ENCODE measurements at places on chromosomes 7 and 10.

DNA sequence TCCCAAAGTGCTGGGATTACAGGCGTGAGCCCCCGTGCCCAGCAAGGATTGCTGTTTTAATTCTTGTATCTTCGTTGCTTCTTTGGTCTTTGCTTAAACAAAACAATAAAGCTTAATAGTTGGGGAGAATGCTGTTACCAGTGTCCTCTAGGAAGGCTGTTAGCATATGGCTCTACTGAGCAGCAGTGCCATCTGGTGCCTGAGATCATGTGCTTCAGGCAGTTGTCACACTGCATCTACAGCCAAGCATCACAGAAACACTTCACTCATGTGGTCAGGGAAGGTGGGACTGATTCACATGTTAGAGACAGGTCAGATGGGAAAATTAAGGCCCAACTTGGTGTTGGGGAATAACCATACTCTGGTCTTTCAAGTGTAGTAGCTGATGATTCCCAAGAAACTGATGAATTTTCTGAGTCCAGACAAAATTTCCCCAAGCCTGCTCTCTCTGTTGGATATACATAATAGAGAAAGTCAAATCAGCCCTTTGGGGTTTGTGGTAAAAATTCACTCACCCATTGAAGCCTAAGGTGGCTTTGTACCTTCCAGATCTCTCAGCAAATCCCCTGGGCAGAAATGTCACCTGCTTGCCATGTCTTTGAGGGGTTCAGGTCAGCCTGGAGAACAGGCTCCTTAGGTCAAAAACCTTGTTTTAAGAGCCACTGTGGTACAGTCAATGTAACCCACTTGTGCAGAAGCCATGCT is 28.4 kb downstream of the UBE2D4 start:
- DNase-seq, result no peak

DNA sequence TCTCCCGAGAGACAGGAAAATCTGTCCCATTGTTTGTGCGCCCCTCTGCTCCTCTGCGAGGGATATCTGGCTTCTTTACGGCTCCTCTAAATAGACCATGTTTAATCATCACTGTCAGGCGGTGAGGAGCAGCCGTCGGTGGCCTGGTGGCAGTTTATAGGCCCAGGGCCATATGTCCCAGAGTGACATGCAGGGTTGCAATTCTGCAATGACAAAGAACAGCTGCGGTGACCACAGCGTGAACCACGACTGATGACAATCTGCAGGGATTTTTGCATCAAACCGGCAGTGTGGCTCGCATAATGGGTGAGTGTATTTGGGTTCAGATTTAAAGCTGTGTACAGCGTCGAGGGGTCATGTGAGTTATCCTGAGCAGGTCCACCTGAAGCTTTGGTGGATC is 41.5 kb downstream of the GATA3 start:
- DNase-seq, result peak; percentile 55

DNA sequence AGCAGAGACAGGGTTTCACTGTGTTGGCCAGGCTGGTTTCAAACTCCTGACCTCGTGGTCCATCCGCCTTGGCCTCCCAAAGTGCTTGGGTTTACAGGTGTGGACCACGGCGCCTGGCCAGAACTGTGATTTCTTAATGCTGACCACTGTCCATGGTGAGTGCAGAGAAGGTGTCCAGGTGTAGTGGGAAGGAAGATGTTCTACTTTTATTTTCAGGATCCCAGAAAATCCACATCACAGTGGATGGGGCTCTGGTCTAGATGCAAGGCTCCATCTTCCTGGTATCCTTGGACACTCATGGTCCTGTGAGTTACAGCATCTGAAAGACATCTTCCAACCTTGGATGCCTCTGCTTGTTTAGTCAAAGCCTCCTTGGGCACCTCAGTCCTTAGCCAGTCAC is 92.7 kb downstream of the CCDC3 start:
- no peak for DNase-seq

GRCh38 chr10:102615361-102615760 is 28.9 kb upstream of the TRIM8 start:
- peak; percentile 60 for DNase-seq

DNA sequence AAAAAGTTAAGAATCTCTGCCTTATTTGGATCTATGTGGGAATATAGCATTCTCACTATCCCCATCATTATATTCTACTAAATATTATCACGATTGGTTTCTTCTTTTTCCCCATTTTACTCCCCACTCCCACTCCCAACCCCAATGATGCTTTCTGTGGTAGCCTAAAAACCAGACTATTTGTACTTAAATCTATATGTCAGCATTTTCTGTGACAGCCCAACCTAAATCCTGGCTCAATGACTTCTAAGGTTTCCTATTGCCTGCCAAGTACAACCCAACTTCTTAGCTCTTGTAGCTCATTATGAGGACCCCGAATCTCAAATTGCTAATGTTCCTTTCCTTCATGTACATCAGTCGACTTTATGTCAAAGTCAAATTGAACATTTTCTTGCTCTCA is 598.6 kb downstream of the XPNPEP1 start:
- DNase-seq, result no peak

- no peak for DNase-seq
Measured at GRCh38 chr7:26959290-26959689, 94.9 kb upstream of the SKAP2 start.

GRCh38 chr10:43964486-43964885 is 315.8 kb upstream of the ZNF32 start:
- DNase-seq, result no peak

GRCh38 chr7:13988065-13988464 is 1.4 kb downstream of the ETV1 start:
- DNase-seq, result no peak

DNA sequence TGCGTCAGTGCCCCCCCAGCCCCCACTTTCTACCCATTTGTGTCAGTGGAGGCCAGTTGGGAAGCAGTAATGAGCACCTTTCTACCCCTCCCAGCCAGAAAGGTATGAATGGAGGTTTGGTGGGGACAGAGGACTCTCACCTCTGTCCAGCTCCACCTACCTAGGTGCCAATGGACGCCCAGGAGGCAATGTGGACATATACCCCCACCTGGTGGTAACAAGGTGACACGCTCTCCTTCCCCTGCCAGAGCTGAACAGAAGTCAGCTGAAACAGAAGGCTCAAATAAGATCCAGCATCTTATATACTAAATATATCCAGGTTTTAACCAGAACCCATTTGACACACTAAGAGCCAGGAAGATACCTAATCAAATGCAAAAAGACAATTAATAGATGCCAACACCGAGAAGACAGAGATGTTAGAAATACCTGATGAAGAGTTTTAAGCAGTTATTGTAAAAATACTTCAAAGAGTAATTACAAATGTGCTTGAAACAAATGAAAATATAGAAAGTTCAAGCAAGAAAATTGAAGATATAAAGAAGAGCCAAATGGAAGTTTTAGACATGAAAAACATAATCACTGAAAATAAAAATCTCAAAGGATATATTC is 18.4 kb upstream of the SORCS3 start:
- DNase-seq, result no peak

DNA sequence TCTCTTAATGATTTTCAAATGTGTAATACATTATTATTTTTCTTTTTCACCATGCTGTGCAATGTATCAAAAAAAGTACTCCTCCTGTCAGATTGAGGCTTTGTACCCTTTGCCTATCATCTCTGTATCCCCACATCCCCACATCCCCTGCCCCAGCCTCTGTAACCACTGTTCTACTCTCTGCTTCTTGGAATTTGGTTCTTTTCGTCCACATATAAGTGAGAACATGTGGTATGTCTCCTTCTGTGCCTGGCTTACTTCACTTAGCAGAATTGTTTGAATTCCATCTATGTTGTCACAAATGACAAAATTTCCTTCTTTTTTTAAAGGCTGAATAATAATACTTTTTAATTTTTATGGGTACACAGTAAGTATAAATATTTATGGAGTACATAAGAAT is 13.8 kb downstream of the TAF3 start:
- DNase-seq, result no peak

DNA sequence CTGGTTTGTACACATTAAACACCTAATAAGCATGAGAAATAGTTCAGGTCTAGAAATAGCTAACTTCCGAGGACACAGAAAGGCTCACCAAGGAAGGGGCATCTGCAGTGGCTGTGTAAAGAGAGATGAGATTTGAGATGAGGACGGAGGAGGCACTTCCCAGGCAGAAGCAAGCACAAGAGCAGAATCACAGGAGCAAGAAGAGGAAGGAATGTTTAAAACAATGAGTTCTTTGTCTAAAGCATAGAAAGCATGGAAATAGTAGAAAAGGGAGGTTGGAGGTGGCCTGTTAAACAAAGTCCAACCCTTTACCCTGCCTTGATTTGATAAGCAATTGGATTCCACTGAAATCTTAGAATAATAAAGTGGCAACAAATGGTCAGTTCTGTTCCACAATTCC is 11.6 kb upstream of the PON3 start:
- DNase-seq, result no peak

- no peak for DNase-seq
Measured at GRCh38 chr7:129147731-129148130, 3.2 kb downstream of the TSPAN33 start.

GRCh38 chr10:114289096-114289436 is 50.0 kb downstream of the VWA2 start:
- DNase-seq, result no peak

GRCh38 chr7:130926001-130926691 is 192.1 kb upstream of the KLF14 start:
- no peak for DNase-seq

- no peak for DNase-seq
Measured at GRCh38 chr7:112009081-112009480, 197.1 kb downstream of the DOCK4 start.

DNA sequence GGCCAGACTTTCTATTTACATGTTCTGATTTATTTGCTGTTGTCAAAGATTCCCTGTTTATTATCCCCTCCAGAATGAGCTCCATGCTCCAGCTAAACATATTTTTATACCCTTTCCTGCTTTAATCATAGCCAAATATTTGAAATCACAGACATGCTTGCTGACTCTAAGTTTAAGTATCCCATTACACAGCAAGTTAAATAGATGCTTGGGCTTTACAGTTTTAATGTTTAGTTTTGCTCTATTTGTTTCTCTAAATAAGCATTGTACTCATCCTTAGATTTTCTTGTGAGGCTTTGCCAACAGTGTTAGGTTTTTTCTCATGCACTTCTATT is 196.8 kb downstream of the TAX1BP1 start:
- no peak for DNase-seq

- DNase-seq, result no peak
Measured at GRCh38 chr7:45656431-45656830, 82.3 kb downstream of the ADCY1 start.

DNA sequence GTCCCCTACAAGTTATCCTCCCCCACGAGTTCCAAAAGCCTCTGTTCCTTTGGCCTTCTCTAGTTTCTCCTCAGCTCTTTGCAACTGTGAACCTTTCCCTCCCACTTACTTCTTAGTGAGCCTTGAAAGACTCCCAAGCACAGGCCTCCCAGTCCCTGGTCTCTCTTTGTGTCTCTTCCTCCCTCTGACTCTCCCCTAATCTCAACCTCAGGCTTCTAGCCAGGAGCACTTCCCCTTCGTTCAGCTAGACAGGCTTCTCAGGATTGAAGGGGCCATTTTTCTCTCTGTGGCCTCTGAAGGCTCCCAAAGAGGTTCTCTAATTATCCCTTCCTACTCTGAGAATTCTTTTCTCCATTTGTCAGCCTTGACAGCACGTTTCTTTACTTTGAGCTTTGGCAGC is 50.2 kb upstream of the PHYHIPL start:
- DNase-seq, result no peak

GRCh38 chr10:102701796-102702195 is 12.4 kb downstream of the ARL3 start:
- DNase-seq, result no peak

- DNase-seq, result no peak
Measured at GRCh38 chr7:36895192-36895591, 170.9 kb upstream of the AOAH start.

DNA sequence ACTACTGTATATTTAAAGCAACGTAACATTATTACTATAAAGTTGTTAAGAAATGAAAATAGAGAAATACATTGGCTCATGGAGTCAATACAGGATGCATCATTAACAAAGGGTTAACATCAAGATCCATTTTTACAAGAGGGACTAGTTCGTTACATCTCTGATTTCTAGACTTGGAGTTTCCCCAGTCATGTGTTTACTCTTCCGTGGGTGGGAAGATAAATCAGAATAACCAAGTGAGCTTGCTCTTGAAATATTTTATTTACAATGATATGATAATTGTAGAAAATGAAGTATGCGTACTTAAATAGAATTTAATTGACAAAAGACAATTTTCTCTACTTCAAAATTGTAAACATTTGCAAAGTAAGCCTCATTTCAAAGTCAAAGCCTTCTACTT is 1.0 kb upstream of the PRKAR2B start:
- DNase-seq, result no peak

- DNase-seq, result no peak
Measured at GRCh38 chr7:25242678-25243077, 14.4 kb upstream of the NPVF start.

DNA sequence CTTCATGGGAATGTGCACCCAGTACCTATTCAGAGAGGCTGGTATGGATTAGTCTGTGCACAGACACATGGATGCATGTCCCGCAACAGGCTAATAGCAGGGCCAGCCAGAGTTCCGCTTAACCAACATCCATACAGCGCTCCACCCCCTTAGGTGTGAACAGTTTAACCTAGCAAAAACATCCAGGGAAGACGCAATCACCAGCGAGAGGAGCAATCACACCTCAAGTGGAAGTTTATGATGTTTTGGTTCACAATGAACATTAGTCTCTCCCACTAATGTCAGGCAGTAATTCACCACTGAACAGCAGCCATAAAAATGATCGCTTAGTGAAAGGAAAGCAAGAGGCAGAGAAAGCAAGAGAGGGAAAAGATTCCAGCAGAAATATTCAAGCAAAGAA is 91.1 kb downstream of the PLXNA4 start:
- no peak for DNase-seq

DNA sequence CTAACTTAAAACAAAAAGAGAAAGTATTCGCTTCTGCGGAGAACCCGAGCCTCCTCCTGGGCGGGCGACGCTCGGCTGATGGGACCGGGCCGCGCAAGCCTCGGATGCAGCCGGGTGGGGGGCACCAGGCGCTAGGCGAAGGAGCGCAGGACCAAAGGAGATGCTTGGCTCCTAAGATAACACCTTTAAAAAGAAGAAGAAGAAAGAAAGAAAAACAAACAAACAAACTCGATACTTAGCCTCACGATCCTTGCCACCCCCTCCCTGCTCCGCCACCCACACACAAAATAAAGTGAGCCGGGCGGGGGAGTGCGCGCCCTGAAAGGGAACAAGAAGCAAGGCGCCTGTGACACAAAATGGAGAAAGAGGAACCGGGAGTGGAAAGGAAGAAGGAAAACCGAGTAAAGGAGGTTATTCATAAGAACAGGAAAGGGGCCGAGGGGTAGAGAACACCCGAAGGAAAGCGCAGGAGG is 34.0 kb upstream of the EBLN1 start:
- peak; percentile 79 for DNase-seq

DNA sequence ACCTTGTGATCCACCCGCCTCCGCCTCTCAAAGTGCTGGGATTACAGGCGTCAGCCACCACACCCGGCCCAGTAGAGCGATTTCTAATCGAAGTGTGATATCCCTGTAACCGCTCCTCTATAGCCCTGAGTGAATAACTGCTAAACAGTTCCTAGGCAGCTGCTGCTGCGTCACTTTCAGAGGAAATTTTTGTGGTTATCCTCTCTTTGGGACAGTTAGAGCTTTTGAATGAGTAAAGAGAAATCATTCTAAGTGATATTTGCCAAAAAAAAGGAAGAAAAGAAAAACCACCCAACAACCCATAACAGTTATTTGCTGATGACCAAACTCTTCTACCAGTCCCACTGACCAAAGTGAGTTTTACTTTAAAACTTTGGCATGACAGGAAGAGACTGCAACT is 59.9 kb downstream of the MKX start:
- DNase-seq, result no peak

- DNase-seq, result no peak
Measured at GRCh38 chr10:9219860-9220259, 1165.4 kb downstream of the GATA3 start.

- no peak for DNase-seq
Measured at GRCh38 chr10:30784524-30784896, 155.0 kb upstream of the LYZL2 start.
